ENCODE measurements at places on chromosomes 5 and 9. TPM values are rescaled to one million over a fixed set of nuclear protein-coding genes. Genes with fewer than 3 reads are reported as not detected.

The UBAC1 gene
- total RNA-seq, result 72.5 TPM

The BTNL8 gene
- total RNA-seq, result 0.57 TPM

The C9orf153 gene
- total RNA-seq, result not detected

The RPL12 gene
- 2,783 TPM for total RNA-seq

The ZNG1A gene
- 66.2 TPM for total RNA-seq

The CXXC5 gene
- 57.8 TPM for total RNA-seq

The GAS1 gene
- total RNA-seq, result 1.4 TPM

The IRX1 gene
- total RNA-seq, result 4.2 TPM

The SPTAN1 gene
- 207 TPM for total RNA-seq

The LRRC70 gene
- total RNA-seq, result 0.11 TPM

The TXNDC8 gene
- not detected for total RNA-seq

The PCDHGB3 gene
- total RNA-seq, result 0.83 TPM

The CDH18 gene
- total RNA-seq, result 0.30 TPM

The ZBED3 gene
- 6.7 TPM for total RNA-seq

The TAF1L gene
- 0.04 TPM for total RNA-seq

Measured in A375 (cell line).